Activated CD8-positive, alpha-beta memory T cell treated with anti-CD3 and anti-CD28 coated beads, Interleukin-2, amount 10 ng/mL, durations not matched to agents 7 days and 5 days (primary cell): ENCODE measurements at places on chromosomes 3 and 15. TPM values are rescaled to one million over a fixed set of nuclear protein-coding genes. Genes with fewer than 3 reads are reported as not detected.

GRCh38 chr15:22936577-22937472, 43.3 kb downstream of the CYFIP1 start:
- DNase-seq = no peak
- no peaks in the 10 kb centered on the region for H3K36me3 ChIP-seq
- H3K27me3 ChIP-seq = no peaks in the 10 kb centered on the region
- peaks cover 3% of the 10 kb centered on the region for H3K4me1 ChIP-seq
- H3K4me3 ChIP-seq = no peak overlapping the region

- H3K4me1 ChIP-seq = peaks cover 74% of the 10 kb centered on the region
- H3K27ac ChIP-seq = peak overlapping the region; percentile 24
- H3K4me3 ChIP-seq = peak overlapping the region; percentile 84
- peaks cover 53% of the 10 kb centered on the region for H3K36me3 ChIP-seq
Measured at GRCh38 chr15:94234300-94234699, 2.9 kb downstream of the MCTP2 start.

HIGD2B gene
- not detected for total RNA-seq

LCTL gene
- not detected for total RNA-seq

OR5K2 gene
- total RNA-seq = not detected

MGLL gene
- total RNA-seq = 3.4 TPM
